ENCODE measurements at places on chromosomes 7 and 10.

GRCh38 chr7:117024811-117025210, 71.5 kb downstream of the ST7 start:
- no peaks in the 10 kb centered on the region for H3K27me3 ChIP-seq
- H3K27ac ChIP-seq: no peak overlapping the region
- peaks cover 9% of the 10 kb centered on the region for H3K4me1 ChIP-seq
- DNase-seq: no peak
- no peak overlapping the region for H3K4me3 ChIP-seq

DNA sequence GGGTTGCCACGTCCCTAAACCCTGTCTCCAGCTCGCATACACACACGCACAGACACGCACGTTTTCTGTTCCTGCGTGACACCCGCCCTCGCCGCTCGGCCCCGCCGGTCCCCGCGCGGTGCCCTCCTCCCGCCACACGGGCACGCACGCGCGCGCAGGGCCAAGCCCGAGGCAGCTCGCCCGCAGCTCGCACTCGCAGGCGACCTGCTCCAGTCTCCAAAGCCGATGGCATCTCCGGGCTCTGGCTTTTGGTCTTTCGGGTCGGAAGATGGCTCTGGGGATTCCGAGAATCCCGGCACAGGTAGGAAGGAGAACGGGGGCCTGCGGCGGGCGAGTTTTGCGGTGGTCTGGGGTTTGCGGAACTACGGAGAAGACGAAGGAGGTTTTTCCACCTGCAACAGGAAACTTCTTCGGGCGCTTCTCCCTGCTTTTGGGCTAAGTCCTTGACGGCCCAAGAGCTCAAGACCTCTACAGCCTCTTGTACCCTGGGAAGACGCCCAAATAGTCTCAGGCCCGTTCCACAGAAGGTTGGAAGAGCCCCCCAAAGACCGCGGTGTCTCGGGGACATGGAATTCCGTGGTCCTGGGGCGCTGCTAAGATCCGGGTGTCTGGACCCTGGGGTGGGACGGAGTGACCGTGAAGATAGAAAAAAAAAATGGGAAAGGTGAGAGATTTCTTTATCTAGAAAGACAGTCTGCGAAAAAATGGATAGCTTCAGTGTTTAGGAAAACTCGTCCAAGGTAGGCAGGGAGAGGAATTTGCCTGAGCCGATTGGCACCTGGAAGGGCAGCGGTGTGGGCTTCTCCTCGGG, at the start of gene GAD2:
GAD2 (plus strand) TSS at position 190 of the 811 bp plus-strand sequence; CDS start at position 226, 36 bp downstream.
- H3K27ac ChIP-seq: no peak within 1 kb of the TSS
- peak within 1 kb of the TSS; percentile 59 for H3K4me3 ChIP-seq
- H3K4me1 ChIP-seq: peaks cover 15% of the 10 kb centered on the region
- H3K27me3 ChIP-seq: peaks cover 100% of the 10 kb centered on the region
- no peak for DNase-seq

DNA sequence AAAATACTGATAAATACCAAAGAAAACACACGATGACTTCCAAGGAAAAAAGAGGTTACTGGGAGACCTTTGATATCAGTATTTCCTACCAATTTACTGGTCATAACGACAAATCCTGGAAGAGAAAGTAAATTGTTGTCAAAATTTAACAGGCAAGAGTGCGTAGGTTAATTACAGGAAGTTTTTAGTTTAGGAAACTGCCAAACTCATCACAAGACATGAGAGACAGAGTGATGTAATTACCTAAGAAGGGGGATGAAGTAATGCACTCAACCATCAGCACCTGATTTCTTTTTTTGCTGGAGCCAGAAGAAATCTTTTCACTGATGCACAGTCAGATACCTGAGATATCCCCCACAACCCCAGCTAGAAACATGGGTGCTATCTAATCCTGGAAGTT, 16.8 kb downstream of the MACC1 start:
- H3K4me1 ChIP-seq: peaks cover 4% of the 10 kb centered on the region
- no peak overlapping the region for H3K4me3 ChIP-seq
- no peak overlapping the region for H3K27ac ChIP-seq
- no peaks in the 10 kb centered on the region for H3K36me3 ChIP-seq
- no peak for DNase-seq

GRCh38 chr7:132488634-132489302, 87.5 kb downstream of the PLXNA4 start:
- H3K27ac ChIP-seq: no peak overlapping the region
- DNase-seq: peak; percentile 4
- H3K36me3 ChIP-seq: peaks cover 4% of the 10 kb centered on the region
- H3K27me3 ChIP-seq: peaks cover 28% of the 10 kb centered on the region

DNA sequence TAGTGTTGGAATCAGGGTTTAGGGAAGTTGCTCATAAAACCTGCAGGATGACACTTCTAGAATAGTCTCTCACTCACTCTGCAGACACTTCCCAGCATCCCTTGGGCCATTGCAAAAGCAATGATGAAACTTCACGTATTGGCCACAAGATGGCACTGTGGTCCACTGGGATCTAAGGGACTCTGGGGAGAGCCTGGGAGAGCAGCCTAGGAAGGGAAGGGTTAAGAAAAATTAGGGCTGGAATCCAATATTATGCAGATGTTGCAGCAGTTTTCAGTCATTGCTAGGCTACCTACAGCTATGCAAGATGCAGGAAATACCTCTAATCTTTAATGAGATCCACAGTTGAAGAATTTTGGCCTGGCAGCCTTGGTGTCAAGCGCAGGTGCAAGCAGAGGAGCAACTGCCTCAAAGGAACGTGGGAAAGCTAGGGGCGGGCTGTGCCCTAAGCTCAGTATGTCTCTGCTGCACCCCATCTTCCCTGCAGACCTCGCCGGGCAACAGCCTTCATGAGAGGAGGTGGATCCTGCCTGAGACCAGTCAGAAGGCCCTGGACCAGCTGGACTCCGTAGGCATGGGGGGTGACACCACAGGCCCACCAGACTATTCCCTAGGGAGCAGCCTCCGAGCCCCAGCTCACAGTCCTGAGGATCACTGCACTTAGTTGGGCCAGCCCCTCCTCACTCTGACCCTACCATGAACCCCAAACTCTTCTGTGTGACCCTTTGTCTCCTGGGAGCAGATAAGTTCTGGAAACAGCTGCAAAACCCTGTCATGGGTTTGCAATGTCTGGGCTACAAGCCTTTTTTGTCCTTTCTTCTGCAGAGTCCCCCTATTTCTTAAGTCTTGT, 127.9 kb upstream of the PRSS58 start:
- peak overlapping the region; percentile 26 for H3K4me3 ChIP-seq
- H3K27ac ChIP-seq: no peak overlapping the region
- H3K4me1 ChIP-seq: peaks cover 9% of the 10 kb centered on the region
- peaks cover 3% of the 10 kb centered on the region for H3K36me3 ChIP-seq
- peaks cover 14% of the 10 kb centered on the region for H3K27me3 ChIP-seq
- no peak for DNase-seq

DNA sequence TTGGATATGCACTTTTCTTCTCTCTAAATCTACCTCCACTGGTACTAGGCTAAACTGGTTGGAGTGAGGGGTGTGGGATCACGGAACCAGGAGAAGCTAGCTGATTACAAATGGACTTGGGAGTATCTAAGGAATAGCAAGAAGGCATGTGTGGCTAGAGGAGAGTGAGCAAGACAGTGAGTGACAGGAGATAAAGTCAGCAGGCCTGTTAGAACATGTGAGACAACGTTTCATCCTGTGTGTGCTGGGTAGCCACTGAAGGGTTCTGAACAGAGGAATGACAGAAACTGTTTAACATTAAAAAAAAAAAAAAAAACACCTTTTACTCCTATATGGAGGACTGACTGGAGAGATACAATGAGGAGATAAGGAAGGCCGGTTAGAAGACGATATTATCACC, 51.7 kb downstream of the ZNF438 start:
- no peaks in the 10 kb centered on the region for H3K27me3 ChIP-seq
- H3K4me1 ChIP-seq: peaks cover 3% of the 10 kb centered on the region
- no peak for DNase-seq
- H3K36me3 ChIP-seq: peaks cover 5% of the 10 kb centered on the region
- H3K4me3 ChIP-seq: no peak overlapping the region
- H3K27ac ChIP-seq: peak overlapping the region; percentile 16

GRCh38 chr10:94102436-94102835, 108.7 kb downstream of the PLCE1 start:
- no peak overlapping the region for H3K27ac ChIP-seq
- no peaks in the 10 kb centered on the region for H3K4me1 ChIP-seq
- no peak for DNase-seq
- H3K36me3 ChIP-seq: no peaks in the 10 kb centered on the region
- H3K27me3 ChIP-seq: peaks cover 17% of the 10 kb centered on the region

GRCh38 chr7:111168182-111168581, 77.3 kb downstream of the LRRN3 start:
- H3K4me1 ChIP-seq: no peaks in the 10 kb centered on the region
- no peaks in the 10 kb centered on the region for H3K27me3 ChIP-seq
- no peak overlapping the region for H3K4me3 ChIP-seq
- no peak overlapping the region for H3K27ac ChIP-seq
- H3K36me3 ChIP-seq: no peaks in the 10 kb centered on the region

DNA sequence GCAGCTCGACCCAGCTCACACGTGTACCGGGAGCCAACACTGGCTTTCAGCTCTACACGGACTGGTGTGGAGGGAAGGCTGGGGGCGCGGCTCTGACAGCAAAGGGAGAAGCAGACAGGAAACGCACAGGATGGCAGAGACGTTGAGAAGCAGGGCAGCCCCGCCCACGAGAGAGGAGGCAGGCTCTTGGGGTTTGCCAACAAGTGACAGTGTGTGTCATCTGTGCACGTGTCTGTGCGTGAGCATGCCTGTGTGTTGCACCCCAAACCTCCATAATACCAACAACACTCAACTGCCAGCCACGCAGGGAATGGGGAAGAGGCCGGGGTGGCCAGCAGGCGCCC, 64.4 kb upstream of the PDGFA start:
- peak overlapping the region; percentile 97 for H3K27ac ChIP-seq
- peaks cover 38% of the 10 kb centered on the region for H3K36me3 ChIP-seq
- H3K4me3 ChIP-seq: peak overlapping the region; percentile 86
- peaks cover 35% of the 10 kb centered on the region for H3K4me1 ChIP-seq
- H3K27me3 ChIP-seq: no peaks in the 10 kb centered on the region
- DNase-seq: peak; percentile 88

DNA sequence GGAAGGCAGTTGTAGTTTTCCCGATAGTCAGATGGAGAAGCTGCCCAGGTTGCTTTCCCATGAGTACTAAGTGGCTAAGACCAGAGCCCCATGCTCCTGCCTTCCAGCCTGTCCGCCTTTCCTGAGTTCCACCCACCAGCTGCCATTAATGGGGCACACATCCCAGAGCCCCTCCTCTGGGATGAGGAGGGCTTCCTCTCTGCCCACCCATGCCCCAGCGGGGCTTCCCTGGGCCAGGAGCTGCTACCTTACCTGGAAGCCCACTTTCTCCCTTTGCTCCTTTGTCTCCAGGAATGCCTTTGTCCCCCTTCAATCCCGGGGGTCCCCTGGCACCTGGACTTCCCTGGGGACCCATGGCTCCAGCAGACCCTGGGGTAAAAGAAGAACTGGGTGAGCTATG, 7.8 kb downstream of the SFTPD start:
- peaks cover 9% of the 10 kb centered on the region for H3K4me1 ChIP-seq
- no peaks in the 10 kb centered on the region for H3K36me3 ChIP-seq
- H3K4me3 ChIP-seq: no peak overlapping the region
- no peak overlapping the region for H3K27ac ChIP-seq

DNA sequence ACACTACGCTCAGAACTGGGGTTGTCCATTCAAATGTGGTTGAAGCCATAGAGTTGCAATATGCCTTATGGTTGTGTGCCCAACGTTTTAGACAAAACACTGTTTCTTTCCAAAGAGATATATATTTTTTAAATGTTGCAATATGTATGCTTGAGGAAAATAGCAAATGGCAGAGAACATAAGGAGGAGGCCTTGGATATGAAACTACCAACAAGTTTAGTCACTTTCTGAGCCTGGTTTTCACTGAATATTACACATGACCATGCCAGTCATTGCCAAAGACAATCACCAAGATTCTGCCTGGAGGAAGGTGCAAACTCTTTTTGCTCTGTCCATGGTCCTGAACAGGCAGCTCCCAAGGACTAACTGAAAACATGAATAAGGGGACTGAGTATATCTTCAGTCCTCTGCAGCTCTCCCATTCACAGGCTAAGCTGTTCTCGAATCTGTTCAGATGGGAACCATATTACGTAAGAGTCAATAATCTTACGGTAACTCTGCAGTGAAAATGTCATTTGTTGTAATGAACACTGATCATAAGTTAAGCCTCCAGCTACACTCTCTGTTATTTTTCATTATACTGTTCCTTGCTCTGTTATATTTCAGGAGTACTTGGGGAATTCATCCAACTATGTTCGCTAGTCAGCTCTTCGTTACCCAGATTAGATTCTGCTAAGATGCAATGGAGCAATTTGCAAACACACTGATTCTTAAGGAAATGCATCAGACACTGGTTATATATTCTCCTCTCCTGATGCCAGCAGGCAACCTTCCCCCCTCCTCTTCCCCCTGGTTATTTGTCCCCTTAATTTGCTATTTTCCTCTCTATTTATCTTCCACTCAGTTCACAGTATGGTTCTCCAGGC, 90.7 kb upstream of the C1QL3 start:
- H3K4me1 ChIP-seq: peaks cover 5% of the 10 kb centered on the region
- no peak for DNase-seq
- H3K36me3 ChIP-seq: no peaks in the 10 kb centered on the region
- H3K4me3 ChIP-seq: no peak overlapping the region
- no peak overlapping the region for H3K27ac ChIP-seq

GRCh38 chr7:153954477-153954876, 97.7 kb upstream of the DPP6 start:
- no peak for DNase-seq
- no peaks in the 10 kb centered on the region for H3K36me3 ChIP-seq
- H3K27me3 ChIP-seq: no peaks in the 10 kb centered on the region

DNA sequence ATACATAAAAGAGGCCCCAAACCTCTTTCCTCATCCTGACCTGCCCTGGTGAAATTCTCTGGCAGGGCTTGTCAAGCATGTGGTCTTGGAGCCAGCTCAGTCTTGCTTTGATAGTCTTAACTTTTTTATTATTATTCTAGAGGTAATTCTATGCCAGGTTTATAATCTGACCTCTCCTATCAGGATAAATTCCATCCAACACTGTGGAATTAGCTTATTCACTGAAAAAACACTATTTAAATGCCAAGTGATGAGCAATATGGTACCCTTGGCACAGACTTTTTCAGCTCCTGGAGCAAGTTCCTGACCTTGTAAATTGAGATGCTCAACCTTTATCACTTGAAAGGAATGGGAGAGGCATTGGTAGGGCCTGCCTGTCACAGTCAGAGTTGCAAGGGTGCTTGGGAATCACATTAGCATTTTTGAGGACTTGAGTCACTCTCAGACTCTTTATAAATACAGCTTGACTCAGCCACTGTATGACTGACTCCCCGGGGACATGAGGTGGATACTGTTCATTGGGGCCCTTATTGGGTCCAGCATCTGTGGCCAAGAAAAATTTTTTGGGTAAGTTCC, at the start of gene CPA4:
CPA4 (plus strand) TSS at position 480 of the 576 bp plus-strand sequence; CDS start at position 500, 20 bp downstream.
- no peaks in the 10 kb centered on the region for H3K36me3 ChIP-seq
- DNase-seq: no peak
- H3K27ac ChIP-seq: no peak within 1 kb of the TSS
- peaks cover 40% of the 10 kb centered on the region for H3K27me3 ChIP-seq
- H3K4me1 ChIP-seq: no peaks in the 10 kb centered on the region
- H3K4me3 ChIP-seq: no peak within 1 kb of the TSS
